ENCODE measurements at places on chromosomes 13 and 19.

DNA sequence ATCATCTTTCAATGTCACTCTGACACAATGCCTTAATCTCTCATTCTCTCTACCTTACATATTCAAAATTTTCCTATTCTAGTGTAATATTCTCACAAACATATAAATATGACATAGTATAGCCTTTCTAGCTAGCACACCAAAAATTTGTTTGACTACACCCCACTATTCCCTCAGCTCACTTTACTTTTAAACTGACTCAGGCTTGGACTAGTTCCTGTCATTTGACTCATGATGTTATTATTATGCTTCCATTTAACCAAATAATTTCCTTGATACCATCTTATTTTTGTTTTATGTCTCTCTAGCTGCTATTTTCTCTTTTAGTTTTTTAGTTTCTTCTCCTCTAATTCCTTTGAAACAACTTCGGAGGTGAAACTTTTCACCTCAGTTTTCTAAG lies 1745.6 kb upstream of the PCDH20 start:
- no peak for DNase-seq

- peak; percentile 73 for DNase-seq
These were observed 14.3 kb downstream of the FZR1 start for GRCh38 chr19:3520166-3521103.

- DNase-seq, result no peak
These were observed at the start of gene AKAP11 for GRCh38 chr13:42272115-42272803. Gene AKAP11, plus strand, starts transcription at chr13:42272152. Its CDS starts 14,197 bp downstream, at chr13:42286349.

DNA sequence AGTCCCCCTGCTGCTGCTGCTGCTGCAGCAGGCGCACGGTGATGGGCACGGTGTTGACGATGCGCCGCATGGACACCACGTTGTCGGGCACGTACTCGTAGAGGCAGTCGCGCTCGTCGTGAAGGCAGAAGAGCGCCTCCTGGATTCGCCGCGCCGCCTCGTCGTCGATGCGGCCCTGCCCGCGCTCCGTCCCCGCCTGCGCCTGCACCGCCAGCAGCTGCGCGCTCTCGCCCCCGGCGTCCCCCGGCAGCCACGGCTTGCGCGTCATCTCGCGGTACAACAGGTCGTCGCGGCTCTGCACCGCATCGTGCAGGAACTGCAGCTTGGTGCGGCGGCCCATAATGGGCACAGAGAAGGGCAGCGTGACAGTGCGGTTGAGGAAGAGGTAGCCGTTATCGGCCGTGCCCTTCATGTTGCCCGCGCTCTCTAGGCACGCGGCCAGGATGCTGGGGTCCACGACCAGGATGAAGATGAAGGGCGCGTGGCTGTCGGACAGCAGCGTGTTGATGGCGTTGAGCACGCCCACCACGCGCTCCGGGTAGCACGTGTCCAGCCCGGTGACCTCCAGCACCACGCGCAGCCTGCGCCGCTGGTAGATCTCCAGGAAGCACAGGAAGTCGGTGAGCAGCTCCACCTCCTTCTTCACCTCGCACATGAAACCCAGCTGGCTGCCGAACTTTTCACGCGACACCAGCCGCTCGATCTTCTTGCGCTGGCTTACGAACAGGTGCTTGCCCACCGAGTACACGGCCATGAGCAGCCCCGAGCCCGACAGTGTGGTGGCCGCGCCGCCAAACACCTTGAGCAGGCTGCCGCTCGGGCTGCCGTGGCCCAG lies 8.1 kb downstream of the NKPD1 start:
- peak; percentile 89 for DNase-seq

GRCh38 chr19:18328340-18329034 lies 5.6 kb upstream of the LSM4 start:
- DNase-seq, result peak; percentile 97

DNA sequence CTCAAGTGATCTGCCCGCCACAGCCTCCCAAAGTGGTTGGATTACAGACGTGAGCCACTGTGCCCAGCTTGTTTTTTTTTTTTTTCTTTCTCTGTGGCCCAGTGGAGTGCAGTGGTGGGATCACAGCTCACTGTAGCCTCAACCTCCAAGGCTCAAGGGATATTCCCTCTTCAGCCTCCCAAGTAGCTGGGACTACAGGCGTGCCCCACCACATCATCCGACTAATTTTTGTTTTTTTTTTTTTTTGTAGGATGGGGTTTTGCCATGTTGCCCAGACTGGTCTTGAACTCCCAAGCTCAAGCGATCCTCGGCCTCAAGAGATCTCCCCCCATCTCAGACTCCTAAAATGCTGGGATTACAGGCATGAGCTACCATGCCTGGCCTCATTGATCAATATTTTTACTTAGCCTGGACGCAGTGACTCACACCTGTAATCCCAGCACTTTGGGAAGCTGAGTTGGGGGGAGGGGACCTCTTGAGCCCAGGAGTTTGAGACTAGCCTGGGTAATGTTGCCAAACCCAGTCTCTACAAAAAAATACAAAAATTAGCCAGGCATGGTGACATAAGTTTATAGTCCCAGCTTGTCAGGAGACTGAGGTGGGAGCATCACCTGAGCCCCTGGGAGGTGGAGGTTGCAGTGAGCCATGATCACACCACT lies 1.7 kb downstream of the SAE1 start:
- no peak for DNase-seq

- DNase-seq, result peak; percentile 92
These were observed 6.9 kb downstream of the UPK1A start for GRCh38 chr19:35673121-35673804.

DNA sequence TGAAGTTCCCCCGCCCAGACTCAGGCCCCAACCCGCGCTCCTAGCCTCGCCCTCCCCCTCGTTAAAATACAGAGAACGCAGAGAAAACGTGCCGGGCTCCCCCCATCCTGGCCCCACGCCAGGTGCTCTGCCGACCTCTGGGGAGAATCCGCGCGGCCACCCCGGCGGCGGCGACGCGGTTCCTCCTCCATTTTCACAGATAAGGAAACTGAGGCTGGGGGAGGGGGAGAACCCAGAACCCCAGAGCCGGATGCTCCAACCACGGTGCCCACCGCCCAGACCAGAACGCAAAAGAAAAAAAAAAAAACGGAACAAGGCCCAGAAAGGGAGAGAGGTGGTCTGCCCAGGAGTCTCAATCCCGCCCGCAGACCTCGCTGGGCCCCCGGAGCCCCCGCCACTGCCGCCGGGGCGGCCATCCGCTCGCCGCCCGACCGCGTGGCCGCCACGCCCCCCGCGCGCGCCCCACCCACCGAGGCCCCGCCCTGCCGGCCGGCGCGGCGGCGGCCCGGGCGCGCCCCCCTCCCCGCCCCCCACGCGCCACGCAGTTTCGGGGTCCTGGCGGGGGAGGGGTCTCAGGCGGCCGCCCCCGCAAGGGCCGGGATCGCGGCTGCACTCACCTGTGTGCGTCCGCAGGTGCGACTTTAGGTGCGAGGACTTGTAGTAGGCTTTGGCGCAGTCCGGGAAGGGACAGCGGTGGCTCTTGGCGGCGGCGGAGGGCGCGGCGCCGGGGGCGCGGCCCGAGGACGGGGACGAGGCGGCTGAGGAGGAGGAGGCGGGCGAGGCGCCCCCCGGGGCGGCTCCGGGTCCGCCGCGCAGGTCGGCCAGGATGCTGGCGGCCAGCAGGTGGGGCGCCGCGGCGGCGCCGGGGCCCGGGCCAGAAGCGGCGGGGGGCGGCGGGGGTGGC lies 703 bp downstream of the KLF16 start:
- peak; percentile 83 for DNase-seq

DNA sequence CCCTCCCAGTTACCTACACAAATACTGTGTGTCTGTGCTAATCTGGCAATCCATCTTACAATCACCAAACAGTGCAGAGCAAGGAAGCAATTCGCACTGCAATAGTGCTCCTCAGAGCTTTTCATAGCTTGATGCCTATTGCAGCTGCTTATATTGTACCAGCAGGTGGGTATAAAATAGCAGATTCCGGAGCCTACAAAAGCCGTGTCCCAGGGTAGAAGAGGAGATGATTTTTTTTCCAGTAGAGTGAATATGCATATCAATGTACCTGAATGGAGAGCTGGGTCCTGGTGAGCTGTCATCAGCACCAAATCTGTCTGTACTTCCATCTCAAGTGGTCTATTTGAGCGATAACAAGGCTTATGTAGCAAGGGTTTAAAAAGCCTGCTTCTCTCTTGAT lies 668.4 kb downstream of the DIAPH3 start:
- DNase-seq, result peak; percentile 26

DNA sequence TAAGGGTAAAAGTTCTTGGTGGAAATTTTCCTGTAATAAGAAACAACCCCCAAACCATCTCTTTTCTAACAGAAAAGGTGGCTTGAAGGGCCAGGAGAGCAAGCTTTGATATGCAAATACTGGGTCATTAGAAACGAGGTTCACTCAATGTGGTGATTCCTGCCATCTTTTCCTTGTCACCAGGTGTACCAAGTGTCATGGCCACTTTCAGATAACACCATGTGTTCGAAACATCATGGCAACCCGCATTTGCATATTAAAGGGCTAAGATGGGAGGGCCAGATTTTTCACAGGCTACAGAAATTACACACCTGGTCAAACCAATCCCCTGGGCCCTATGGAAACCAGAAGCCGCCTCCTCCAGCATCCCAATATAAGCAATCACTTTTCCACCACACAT lies 15.3 kb downstream of the LGALS16 start:
- DNase-seq, result no peak

DNA sequence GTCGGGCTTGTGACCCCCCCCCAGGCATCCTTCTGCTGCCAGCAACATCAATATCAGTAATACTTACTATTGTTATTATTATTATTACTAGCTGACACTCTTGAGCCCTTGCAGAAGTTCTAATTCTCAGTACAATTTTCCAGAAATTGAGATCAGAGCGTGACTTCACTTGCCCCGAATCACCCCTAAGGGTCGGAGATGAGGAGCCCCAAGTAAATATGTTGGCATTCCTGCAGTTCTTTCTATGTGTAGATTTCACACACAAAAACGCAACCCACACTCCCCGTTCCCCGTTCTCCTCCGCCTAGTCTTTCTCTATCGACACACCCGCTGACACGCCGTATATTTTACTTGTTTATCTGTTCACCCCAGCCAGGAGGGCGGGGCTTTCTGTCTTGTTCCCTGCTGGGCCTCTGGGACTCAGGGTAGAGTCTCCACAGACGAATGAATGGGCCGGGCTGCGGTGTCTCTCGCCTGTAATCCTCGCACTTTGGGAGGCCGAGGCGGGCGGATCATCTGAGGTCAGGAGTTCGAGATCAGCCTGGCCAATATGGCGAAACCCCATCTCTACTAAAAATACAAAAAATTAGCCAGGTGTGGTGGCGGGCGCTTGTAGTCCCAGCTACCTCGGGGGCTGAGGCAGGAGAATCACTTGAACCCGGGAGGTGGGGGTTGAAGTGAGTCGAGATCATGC lies 14.7 kb downstream of the TLE5 start:
- peak; percentile 97 for DNase-seq

- no peak for DNase-seq
These were observed 109.5 kb upstream of the SPRY2 start for GRCh38 chr13:80450386-80450785.

DNA sequence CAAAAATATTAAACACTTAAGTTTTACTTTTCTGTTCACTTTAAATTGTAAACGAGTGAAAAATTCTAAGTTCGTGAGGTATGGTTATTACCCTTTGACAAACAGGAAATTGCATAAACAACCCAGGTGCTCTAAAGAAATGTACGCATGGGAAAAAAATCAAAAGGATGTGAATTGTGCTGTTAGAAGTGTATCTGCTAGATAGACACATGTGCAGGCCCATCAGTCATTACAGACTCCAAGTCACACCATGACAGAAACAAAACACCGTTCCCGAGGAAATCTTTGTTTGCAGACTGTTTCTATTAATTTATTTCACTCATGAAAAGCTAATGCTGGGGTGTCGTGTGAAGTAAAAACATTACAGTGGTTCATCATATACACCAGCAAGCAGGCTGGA lies 17.0 kb upstream of the DOCK9 start:
- DNase-seq, result no peak

DNA sequence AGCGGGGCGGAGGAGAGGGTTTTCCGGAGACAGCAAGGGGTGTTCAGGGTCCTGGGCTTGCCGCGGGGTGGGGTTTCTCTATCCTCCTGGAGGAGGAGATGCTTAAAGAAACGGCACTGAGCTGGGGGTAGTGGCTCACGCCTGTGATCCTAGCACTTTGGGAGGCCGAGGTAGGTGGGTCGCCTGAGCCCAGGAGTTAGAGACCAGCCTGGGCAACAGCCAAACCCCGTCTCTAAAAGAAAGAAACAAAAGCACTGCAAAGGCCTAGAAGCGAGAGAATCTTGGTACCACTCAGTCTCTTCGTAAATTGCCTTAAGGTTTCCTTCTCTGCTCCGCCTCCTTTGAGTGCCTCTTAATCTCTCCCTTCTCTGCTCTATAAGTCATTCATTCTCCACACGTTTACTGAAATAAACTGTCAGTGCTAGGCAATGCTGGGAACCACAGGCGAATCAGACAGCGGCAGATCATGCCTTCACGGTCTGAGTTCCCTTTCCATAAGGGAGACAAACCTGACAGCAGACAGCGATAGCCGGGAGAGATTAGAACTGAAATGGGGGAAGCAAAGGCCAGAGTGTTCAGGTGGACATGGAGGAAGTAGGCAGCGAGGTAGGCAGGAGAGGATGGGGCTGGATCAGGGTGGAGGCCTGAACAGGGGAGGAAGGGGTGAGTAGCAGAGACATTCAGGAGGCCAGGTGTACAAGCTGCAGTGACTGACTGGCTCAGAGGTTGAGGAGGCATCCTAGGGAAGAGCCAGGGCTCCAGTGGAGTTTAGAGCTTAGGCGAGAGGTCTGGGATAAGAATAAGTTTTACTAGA lies 580 bp downstream of the EIF3K start:
- DNase-seq, result peak; percentile 42

DNA sequence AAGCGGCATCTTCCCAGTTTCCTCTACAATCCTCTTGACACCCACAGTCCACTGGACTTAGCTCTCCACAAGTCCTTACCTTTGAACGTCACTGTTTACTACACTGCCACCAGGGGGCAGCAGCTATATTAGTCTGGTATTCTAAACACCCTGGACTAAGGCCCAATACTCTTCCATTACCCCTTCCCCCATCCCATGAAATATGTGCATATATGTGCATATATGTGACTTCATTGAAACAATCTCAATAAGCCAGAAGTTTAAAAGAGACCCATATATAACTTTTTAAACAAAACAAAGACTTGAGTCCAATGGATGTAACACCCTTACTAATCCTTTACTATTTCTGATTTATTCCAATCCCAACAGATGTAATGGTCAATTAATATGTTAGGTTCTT lies 15.5 kb downstream of the GGACT start:
- DNase-seq, result peak; percentile 87

DNA sequence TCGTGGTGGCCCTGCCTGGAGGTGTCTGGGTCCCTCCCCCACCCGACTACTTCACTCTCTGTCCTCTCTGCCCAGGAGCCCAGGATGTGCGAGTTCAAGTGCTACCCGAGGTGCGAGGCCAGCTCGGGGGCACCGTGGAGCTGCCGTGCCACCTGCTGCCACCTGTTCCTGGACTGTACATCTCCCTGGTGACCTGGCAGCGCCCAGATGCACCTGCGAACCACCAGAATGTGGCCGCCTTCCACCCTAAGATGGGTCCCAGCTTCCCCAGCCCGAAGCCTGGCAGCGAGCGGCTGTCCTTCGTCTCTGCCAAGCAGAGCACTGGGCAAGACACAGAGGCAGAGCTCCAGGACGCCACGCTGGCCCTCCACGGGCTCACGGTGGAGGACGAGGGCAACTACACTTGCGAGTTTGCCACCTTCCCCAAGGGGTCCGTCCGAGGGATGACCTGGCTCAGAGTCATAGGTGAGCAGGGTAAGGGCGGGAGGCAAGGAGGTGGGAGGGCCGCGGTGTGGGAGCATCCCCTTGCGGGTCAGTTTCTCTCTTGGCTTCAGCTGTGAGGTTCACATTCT lies 19.2 kb downstream of the NECTIN2 start:
- no peak for DNase-seq
